Activated T-cell treated with anti-CD3 and anti-CD28 coated beads, Interleukin-2, amount 50 U/mL, for 72 hours (primary cell): ENCODE measurements at places on chromosomes 6 and 20.

- DNase-seq: no peak
These were observed 252.8 kb upstream of the CHD6 start for GRCh38 chr20:41870869-41871462.

GRCh38 chr6:136378888-136379287, 89.2 kb upstream of the BCLAF1 start:
- no peak for DNase-seq

DNA sequence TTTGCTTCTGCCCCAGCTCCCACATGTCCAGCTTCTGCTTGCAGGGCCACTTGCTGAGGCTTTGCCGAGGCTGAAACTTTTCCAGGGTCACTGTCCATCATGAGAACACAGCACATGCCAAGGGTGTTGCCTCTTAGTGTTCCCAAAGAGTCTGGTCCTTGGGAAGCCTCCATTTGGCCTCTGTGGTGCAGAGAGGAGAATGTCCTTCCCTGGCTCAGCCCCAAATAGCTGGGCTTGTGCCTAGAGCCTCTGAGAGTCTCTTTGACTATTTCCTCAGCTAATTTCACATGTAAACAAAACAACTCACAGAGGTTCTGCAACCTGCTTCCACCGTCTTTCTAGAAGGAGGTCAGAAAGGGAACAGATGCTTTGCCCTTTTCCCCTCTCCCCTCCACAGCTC, 40.4 kb upstream of the RAB23 start:
- DNase-seq: no peak

GRCh38 chr20:19835533-19836222, 77.6 kb downstream of the RIN2 start:
- no peak for DNase-seq

DNA sequence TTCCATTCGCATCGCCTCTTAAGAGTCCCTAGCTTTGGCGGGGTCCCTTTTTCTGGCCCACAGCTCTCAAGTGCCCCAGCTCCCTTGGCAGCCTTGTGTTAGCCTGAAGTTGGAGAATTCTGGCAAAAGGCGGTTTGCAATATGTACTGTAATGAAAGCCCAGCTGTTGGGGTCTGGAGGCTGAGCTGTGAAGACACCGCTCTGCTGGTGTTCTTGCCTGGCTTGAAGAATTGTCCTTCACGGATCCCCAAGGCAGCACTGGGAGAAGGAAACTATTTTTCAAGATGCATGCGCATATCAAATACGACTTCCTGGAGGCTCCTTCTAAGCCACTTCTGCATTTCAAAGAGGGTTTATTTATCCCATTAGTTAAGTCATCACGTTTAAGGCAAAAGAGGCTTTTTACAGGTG, 21.4 kb upstream of the CITED2 start:
- DNase-seq: no peak
